Activated T-helper 9 cell treated with anti-CD3 and anti-CD28 coated beads, Interleukin-2, amount 50 U/mL, for 16 hours (primary cell): ENCODE measurements at places on chromosomes 12 and 14.

- no peak for DNase-seq
Measured at GRCh38 chr14:68528040-68528687, 264.7 kb downstream of the ZFP36L1 start.

DNA sequence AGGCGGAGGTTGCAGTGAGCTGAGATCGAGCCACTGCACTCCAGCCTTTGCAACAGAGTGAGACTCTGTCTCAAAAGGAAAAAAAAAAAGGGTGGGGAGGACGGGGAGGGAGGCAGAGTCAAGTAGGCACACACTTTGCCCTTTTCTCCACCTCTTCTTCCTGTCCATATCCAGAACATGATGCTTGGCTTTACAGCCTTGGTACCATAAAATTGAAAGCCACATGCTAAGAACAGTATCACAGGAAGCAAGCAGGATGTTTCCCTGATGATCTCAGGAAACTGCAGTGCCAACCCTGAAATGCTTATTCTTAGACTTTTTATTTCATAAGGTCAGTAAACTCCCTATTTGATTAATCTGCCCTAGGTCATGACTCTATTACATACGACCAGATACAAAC is 32.5 kb upstream of the YAF2 start:
- no peak for DNase-seq

DNA sequence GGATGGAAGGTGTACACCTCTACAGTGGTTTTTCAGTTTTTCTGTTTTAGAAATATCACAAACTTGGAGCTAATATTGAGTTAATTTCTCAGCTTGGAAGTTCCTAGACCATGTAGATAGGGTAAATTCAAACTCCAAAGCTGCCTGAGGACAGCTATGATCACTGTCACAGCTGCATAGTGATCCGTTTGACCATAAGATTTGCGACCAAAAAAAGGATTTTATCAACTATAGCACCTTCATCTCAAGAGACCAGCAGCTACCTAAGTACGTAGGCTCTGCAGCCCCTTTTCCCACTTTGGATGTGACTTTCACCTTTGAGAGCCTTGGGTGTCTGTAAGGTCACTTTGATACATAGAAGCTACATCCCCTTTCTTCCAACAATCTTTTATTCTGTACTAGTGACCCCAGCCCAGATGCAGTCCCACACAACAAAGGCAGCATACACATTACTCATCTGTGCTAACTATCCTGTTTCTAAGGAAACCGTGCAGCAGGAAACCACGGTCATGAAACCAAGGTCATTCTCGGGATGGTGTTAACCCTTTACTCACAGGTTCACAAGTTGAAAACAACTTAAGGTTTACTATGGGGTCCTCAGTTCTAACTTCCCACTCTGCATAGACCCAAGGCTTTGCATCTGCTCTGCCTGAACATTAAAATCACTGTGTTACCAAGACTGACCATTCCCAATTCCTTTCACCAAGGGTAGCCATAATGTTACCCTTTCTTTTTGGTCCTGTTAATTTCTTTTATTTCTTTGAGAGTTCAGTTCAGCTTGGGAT is 75.4 kb downstream of the IFT81 start:
- no peak for DNase-seq

DNA sequence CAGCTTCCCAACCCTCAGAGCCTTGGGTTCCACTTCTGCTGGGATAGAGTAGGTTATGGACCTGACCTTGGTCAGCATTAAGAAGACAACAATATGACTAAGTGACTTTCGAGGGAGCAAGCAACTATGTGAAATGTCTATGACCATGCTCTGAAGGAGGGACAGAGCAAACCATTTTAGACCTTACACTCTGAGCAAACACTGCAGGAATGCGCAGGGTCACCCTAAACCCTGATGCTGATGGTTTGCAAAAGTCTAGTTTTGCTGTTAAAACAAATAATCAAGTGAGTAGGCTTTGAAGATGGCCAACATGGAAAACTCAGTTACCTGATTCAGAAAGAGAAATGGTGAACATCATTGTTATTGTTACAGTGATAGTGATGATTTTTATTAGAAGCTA is 8.7 kb downstream of the ZCCHC8 start:
- no peak for DNase-seq

GRCh38 chr14:63286071-63286470 is 32.7 kb downstream of the GPHB5 start:
- DNase-seq, result no peak

- DNase-seq, result no peak
Measured at GRCh38 chr14:92531106-92531873, 17.7 kb downstream of the RIN3 start.

DNA sequence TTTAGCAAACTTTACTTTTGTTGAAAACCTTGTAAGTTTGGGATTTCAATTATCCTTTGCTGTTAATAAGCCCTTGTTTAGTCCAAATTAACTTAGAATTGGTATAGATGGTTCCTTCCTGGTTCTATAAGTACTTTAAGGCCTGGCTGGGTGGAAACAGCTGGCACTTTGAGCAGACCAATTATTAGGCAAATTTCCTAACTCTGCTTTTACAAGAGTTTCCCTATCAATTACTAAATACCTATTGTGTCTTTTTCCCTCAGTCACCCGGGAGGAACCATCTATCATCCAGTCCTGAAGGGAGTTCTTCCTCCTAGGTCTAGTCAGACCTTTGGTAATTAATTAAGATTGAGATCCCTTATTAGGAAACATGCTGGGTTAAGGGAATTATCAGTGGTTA is 138.0 kb downstream of the SLC38A6 start:
- DNase-seq, result no peak

GRCh38 chr12:46701356-46701755 is 124.4 kb downstream of the SLC38A4 start:
- no peak for DNase-seq

DNA sequence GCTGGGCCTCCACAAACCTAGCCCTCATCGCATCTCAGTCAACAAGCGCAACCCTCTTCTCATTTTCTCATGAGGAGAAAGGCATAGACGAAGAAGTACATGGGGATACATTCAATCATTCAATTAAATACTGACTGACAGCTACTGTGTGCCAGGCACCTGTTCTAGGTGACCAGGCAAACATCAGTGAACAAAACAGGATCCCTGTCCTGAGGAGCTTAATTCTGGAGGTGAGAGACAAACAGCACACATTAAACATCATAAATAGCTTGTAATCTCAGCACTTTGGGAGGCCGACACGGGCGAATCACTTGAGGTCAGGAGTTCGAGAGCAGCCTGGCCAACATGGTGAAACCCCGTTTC is 362 bp upstream of the ACYP1 start:
- no peak for DNase-seq

GRCh38 chr14:45868863-45869262 is 615.9 kb upstream of the MIS18BP1 start:
- DNase-seq, result no peak

- DNase-seq, result no peak
Measured at GRCh38 chr12:115541891-115542421, 735.5 kb downstream of the MED13L start.

- DNase-seq, result no peak
Measured at GRCh38 chr12:104520242-104520900, 63.6 kb downstream of the CHST11 start.

DNA sequence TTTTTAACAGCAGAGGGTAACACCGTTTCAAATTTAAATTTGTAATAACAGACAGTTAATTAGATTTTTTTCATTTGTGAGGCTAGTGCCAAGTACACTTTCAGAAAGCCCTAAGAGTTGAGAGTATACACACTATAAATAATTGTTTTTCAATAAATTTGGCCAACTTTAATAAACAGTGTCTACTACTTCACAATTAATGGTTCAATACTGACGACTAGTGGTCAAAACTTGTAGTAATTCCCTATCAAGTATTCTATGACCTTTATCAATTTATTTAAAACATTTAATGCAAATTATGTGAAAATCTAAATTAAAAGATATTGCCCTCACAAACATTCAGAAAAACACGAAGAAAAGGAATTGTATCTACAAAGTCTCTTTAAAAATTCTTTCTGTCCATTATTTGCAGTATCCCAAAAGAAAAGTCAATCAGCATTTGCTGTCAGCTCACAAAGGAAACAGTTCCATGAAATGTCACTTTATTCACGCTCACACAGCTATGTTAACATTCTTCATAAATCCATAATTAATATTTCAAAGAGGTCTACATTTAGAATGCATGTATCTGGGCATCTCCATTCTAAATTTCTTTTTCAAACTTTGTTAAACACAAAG is 91.2 kb downstream of the CEP128 start:
- no peak for DNase-seq

- no peak for DNase-seq
Measured at GRCh38 chr12:108321688-108322087, 17.4 kb downstream of the CMKLR1 start.

GRCh38 chr14:23773981-23774380 is 137.8 kb downstream of the DHRS2 start:
- DNase-seq, result no peak

GRCh38 chr12:87756111-87756510 is 273.1 kb downstream of the C12orf50 start:
- no peak for DNase-seq

- no peak for DNase-seq
Measured at GRCh38 chr14:20684662-20685456, 499 bp downstream of the RNASE4 start.

GRCh38 chr14:22850944-22851764 is 14.8 kb downstream of the MMP14 start:
- no peak for DNase-seq

- DNase-seq, result no peak
Measured at GRCh38 chr12:21695986-21696385, 38.3 kb upstream of the LDHB start.

GRCh38 chr12:115709540-115710011 is 567.9 kb downstream of the MED13L start:
- no peak for DNase-seq

- no peak for DNase-seq
Measured at GRCh38 chr12:88418856-88419497, 161.3 kb downstream of the KITLG start.

GRCh38 chr12:70982991-70983390 is 62.5 kb upstream of the PTPRR start:
- no peak for DNase-seq

- no peak for DNase-seq
Measured at GRCh38 chr12:14408208-14408607, 42.7 kb downstream of the ATF7IP start.

GRCh38 chr12:124753228-124753591 is 110.5 kb downstream of the SCARB1 start:
- no peak for DNase-seq

DNA sequence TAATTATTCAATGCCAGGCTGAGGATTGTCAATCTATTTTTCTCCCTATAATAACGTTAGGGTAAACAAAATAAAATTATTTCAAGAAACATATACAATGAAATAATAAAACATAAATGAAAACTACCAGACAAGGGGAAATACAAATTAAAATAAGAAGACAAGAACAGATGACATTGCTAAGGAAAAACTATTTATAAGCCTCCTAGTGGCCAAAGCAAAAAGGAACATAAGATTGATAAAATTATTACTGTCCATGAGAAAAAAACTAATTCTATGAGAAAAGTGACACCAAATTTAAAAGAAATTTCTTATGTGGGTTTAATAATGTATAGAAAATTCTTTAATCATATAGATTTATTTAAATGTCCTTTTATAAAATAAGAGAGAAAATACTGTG is 294.7 kb downstream of the TTC6 start:
- no peak for DNase-seq

DNA sequence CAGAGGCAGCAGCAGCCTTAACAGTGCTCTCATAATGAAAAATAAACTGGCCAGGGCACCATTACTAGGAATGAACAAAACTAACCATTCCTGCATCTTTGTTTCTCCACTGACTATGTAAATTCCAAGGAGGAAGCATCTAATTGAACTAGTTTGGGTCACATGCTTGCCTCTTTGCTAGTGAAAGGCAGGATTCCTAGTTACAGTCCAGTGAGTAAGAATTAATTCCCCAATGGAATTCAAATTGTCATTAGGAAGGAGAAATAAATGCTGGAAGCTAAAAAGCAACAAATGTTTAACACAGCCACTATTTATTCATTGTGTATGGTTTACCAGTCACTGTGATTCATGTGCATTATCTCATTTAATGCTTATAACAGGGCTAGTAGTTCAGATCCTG is 316.0 kb downstream of the CCDC91 start:
- no peak for DNase-seq

- DNase-seq, result no peak
Measured at GRCh38 chr14:42174357-42174756, 567.7 kb downstream of the LRFN5 start.

DNA sequence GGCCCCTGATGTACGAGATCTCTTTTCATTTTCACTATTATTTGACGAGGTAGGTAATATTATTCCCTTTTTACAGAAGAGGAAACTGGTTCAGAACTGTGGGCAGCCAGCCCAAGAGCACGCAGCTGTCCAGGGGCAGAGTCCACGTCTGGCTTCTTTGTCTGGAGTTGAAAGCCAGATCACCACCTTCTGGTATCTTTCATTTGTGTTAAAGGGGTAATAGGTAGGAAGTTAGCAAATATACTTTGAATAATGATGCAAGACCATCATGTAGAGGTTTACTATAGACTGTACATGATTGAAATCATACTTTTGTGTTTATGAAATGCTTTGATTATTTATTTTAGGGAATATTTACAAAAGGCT is 144.1 kb upstream of the AMIGO2 start:
- no peak for DNase-seq
